CD4-positive, alpha-beta T cell treated with Interleukin-4 for 1 hour (primary cell): ENCODE measurements at places on chromosomes 12 and 14.

DNA sequence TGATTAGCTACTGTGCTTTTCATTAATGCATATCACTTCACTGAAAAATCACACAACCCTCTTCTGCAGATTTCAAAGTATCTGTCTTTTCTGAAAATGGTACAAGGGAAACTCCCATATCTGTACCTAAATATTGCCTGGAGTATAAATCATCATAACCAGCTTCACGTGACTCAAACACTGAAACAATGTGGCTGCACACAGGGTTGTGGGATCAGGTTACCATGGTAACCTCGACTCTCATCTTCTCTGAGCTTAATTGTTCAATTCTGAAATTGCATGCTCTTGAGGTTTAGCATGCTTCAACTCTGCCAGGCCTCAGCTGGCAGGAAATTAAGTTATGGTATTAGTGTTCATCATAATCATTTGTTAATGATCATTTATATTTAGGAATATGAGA lies 77.5 kb upstream of the CPSF6 start:
- DNase-seq = peak; percentile 29

DNA sequence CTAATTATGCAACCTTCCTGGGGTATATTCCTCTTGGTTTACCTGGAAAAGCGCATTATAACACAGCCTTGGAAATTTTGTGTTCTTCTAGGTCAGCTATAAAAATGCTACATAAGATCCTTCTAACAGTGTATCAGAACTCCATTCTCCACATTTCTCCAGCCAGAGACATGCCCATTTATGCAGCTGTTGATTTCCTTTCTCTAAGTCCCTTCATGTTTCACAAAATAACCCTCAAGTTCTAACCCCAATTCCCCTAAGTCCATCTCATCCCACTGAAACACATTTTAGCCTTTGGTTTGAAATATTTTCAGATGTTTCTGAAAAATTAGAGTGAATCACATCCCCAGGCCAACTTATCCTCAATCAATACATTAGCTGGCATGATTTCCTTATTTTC lies 20.9 kb upstream of the HDAC7 start:
- DNase-seq = no peak

DNA sequence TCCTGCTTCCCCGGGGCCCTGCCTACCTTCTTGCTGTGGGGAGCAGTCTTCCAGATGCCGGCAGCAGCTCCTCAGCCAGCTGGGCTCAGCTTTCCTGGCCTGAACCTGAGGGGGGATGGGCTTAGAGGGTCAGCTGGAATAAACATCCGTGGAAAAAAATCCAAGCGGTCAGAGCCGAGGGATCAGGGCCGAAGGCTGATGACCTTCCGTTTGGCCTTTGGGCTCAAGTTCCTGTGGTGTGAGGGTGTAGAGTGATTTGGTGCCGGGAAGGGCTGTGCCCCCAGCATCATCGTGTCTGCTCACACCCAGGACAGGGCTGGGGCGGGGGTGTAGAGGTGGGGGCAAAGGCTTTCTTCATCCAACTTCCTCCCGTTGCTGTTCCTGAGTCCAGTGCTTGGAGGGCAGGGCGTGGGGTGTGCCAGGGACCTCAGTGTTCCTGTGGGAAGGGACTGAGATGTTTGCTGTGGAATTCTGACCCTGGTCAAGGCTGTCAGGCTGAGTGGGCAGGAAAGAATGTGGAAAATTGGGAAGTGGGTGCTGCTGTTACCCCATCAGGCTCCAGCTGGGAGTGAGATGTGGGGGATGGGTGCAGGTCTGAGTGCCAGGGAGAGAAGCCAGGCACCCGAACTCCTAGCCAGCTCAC lies 2.6 kb downstream of the SMIM41 start:
- no peak for DNase-seq

DNA sequence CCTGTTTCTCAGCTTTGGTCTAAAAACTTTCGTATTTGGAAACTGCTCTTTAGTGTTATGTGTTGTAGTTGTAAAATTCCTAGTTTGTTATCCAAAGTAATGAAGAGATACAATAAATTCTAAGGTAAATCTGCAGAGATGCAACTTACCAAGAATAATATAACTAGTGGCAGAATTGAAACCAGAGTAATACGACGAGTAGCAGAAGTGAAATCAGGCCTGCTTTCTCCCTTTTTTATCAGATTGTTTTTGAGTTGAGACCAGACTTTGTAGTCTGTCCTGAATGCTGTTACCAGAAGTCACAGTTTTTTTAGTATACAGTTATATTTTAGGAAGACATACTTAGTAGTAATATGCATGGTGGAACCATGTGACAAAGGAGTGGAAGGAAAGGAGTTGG lies 12.5 kb downstream of the PAPOLA start:
- DNase-seq = no peak

DNA sequence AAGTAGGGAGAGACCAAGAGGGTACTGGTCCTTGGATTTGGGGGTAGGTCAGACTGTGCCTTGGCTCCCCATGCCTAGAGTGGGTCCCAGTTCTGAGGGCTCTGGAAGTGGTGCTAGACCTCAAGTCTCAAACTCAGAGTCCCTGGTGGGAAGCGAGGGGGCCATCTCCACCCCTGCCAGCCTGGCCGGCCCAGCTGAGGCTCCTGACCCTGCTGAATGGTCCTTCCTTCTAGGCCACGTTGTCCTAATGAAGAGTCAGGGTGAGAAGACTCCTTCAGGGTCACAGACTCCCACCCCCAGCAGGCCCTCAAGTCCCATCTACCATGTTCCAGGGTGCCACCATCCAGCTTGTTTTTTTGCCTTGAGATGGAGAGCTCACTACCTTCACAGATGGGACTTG lies 12.9 kb downstream of the SERPINA6 start:
- DNase-seq = no peak

- no peak for DNase-seq
Observed at GRCh38 chr12:5493018-5493417, 61.1 kb downstream of the NTF3 start.

GRCh38 chr12:21500786-21501257 lies 613 bp downstream of the RECQL start:
- DNase-seq = no peak

- no peak for DNase-seq
Observed at GRCh38 chr14:71472356-71473340, 459.6 kb upstream of the RGS6 start.

GRCh38 chr14:76484355-76484754 lies 108.4 kb downstream of the ESRRB start:
- DNase-seq = no peak

GRCh38 chr12:9951026-9951675 lies 19.0 kb upstream of the CLEC2A start:
- peak; percentile 57 for DNase-seq
